ENCODE measurements at places on chromosomes 7 and 10.

- DNase-seq, result no peak
These were observed 21.7 kb downstream of the DDIT4 start for GRCh38 chr10:72295330-72295910.

DNA sequence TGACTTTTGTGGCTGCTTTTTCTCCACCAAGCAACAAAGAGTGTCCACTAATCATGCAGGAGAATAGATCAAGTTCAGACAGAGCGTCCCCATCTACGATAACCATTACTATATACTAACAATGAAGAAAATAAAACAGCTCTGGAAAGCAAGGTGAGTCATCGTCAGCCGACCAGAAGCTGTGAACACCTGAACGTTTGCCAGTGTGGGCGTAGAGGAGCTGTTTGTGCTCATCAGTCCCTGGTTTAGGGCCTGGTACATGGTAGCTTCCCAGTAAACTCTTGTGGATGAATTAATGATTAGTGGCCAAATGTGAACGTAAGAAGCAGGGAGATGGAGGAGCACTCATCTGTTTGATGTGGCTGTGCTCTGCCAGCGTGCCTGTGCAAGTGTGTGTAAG lies 180.7 kb downstream of the EVX1 start:
- DNase-seq, result peak; percentile 54

DNA sequence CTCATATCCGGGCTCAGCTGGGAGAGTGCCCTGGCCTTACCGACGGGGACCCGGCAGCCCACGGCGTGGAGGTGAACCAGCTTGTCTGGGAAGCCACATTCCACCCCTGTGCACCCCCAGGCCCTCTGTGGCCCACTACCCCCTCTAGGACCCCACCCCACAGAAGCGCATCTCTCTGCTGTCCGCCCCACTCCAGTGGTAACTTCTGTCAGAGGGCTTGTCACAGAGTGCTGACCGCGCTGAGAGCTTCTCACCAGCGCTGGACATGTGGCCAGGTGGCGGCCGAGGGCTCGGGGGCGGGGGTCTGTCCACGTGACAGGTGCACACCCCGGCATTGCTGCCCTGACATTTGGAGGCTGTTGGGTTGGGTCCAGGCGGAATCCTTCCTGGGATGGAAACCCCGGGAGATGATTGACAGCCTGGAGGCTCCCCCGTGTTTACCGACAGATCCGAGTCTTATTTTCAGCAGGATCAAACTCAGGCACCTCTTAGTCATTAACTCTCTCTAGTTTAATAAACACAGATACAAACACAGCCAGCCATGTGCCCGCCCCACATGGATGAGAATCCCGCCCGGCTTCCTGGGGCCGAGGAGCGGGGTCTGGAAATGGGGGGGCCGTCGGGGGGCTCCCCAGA lies 5.1 kb downstream of the ELFN1 start:
- no peak for DNase-seq

DNA sequence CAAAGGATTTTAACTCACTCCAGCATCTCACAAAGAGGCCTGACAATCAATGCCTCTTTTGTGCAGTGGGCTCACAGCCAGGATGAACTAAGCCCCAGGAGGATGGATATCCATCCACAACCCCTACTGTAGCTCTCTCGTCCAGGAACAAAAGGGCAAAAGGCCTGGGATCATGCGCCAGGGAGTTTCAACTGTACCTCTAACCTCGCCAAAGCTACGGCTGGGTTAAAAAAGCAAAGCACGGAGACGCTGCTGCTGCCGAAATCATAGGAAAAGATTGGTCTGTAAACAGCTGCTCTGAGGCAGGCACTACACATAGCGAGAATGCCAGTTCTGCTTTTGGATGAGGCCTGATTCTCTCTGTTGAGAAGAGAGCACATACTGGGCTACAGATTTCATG lies 32.1 kb downstream of the VSTM4 start:
- DNase-seq, result no peak

DNA sequence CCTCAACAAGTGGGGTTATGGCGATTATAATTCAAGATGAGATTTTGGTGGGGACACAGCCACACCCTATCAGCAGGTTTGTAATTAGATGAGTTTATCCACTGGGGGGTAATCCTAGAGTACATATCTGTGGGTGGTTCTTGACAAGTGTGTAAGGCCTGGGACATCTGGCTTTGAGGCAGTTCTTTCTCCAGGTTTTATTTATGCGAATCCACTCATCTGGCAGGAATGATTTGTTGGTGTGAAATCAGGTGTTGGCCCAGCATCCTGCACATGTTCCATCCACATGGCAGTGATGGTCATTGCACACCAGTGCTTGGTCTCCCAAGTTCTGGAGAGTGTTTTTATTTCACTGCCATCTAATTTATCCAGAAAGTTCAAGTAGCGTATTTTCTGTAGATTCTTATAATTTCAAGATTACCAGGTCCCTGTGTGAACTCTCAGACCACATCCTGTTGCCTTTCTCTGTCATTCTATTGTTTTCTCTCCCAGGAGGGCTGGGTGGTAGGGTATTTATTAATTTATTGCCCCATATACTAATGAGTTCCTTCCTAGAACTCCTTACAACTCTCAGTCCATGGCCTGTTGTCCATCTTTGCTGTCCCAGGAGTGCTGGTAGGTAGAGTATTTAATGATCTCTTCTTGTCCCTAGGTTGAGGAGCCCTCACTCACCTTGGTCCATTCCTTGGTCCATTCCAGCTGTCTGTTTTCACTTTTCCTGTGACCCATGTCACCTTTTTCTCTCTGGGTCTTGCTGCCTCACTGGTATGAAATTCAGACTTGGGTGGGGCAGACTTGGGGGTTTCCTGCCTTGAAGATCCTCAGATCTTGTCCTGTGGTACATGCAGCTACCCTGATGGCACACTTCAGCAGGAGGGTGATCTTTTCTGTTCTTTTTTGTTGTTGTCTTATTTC lies 10.4 kb downstream of the RALA start:
- no peak for DNase-seq

GRCh38 chr7:47803025-47803424 lies 145.2 kb downstream of the PKD1L1 start:
- DNase-seq, result no peak

GRCh38 chr7:33981226-33981625 lies 75.9 kb downstream of the BMPER start:
- no peak for DNase-seq

Measured in Caki2 (cell line).